Activated naive CD8-positive, alpha-beta T cell treated with anti-CD3 and anti-CD28 coated beads, Interleukin-2, amount 50 U/mL, for 24 hours (primary cell): ENCODE measurements at places on chromosomes 2 and 18.
A peak's percentile ranks its signal among the peaks of the same experiment; 100 is the strongest.

GRCh38 chr2:54503192-54503591 lies 47.1 kb downstream of the SPTBN1 start:
- peak; percentile 56 for DNase-seq

DNA sequence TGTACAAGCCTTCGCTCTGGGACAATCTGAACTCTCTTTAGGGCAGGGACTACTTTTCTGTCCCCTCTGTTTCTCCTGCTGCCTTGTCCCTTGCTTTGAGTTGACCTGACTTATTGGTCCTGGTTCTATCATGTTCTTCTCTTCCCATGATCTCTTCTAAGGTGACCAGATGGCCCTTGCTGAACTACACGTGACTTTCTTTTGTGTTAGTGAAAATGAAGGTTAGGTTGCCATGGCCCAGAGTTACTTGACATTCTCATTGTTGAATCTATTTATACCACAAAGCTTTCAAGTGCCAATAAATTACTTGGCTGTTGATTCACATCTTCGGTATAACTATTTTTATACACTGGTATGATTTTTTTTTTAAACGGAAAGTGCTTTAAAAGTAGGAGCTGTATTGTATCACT lies 24.4 kb downstream of the MRPL33 start:
- no peak for DNase-seq

DNA sequence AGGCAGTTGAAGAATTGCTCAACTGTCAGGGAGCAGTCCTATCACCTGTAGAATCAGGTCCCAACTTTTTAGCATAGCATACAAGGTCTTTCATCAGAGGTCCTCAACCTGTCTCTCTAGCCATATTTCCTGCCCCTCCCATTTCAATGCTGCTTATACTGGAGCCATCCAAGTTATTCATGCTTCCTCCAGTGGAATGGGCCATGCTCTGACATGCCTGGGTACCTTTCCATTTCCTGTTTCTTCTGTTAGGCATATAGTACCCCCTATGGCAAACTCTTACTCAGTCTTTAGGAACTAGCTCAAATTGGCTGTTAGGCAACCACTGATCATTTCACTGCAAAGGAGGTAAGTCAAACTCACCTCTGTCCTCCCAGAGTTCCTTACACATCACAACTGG lies 51.0 kb upstream of the ABCA12 start:
- no peak for DNase-seq

GRCh38 chr2:97849881-97850528 lies 136.6 kb downstream of the ZAP70 start:
- no peak for DNase-seq

- no peak for DNase-seq
Observed at GRCh38 chr2:127651381-127651809, 5.4 kb downstream of the GPR17 start.

- DNase-seq: no peak
Observed at GRCh38 chr2:149597050-149597667, 9.6 kb upstream of the MMADHC start.

DNA sequence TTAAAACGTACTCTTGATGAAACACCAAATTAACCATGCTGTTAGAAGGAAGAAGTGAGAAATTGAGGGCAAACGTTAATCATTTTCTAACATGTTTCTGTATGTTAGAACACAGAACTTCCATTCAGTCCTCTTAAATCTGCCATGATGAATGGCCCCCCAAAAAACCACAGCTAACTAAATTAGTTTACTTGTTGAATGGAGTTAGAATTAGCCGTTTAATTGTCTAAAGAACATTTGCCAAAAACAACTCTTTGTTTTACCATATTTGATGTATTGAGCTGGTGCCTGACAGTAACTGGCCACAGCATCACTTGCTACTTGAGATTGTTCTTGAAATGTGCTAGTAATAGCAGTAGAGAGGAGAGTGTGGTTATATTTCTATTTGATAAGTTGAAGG lies 12.7 kb downstream of the CCNYL1 start:
- no peak for DNase-seq

DNA sequence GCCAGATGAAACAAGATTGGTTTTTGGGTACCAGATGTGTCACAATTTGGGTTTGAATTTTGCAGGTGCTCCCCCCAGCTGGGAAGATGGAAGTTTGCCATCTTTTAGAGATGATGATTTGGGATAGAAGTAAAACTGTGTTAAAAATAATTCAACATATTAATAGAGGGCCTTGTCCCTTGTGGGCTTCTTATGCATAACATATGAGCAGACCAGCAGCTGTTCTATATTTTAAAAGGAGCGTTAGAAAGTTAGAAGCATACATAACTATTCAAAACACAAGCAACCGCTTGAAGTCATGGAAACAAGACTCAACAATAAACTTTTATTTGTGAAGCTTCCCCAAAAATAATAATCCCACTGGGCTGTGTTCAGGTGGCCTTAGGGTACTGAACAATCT lies 62.8 kb downstream of the EFEMP1 start:
- DNase-seq: no peak

DNA sequence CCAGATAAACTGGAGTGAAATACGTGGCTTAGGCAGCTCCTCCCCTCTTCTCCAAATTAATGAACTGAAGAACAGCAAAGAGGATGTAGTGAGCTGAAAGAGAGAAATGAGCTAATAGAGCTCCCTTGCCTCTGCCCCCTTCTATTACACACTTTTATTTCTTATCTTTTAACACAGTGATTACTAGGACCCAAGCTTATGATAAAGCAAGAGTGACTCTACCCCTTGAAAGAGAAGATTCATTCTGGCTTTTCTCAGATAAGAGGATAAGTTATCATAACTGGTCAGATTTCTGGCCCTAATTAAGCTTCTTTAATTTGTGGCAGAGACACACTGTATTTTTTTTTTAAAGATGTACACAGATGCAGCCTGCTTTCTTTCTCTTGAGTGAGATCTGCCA lies 102.2 kb downstream of the MSTN start:
- DNase-seq: no peak

GRCh38 chr18:55400081-55400480 lies 187.9 kb downstream of the TCF4 start:
- no peak for DNase-seq
